Stimulated activated CD4-positive, alpha-beta T cell treated with anti-CD3 and anti-CD28 coated beads, Interleukin-12 subunit alpha, Interleukin-12 subunit beta, amount 100 ng/mL, for 4 hours (primary cell): ENCODE measurements at places on chromosomes 6 and 20.

DNA sequence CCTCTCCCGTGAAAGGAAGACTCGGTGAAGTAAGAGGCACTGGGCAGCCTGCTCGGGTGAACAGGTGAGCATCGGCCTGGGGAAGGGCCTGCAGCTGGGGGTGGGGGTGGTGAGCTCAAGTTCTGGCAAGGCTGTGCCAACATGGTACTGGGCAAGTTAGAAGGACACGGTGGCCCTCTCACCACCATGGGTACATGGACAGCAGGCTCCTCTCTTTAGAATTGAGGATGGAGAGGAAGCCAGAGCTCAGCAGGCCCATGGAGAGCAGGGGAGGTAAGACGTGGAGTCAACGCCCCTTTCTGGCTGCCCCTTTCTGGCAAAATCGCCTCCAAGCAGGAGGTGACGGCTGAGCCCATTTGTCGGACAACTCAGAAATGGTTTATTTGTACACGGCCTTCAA, 135.6 kb downstream of the ANKRD60 start:
- DNase-seq, result no peak

DNA sequence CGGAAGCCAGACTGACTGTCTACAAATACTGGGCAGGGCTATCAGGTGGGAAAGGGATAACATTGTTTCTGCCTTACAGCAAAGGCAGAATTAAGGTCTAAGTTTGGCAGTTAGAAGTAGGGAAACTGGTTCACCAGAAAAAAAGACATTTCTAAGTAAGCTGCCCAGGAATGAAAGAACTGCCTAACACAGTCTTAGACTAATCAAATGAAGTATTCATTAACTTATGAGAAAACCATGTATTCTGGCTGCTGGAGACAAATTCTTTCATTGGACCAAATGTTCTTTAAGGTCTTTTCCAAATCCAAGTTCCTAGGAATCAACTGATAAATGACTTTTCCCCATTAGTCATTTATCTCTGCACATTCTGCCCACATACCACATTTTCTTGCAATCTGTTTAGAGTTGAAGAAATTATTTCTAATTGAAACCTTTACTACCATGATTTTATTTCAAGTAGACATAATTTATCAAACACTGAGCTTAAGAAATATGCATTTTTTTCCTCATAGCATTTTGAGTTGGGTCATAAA, 120.3 kb upstream of the OGFRL1 start:
- no peak for DNase-seq

DNA sequence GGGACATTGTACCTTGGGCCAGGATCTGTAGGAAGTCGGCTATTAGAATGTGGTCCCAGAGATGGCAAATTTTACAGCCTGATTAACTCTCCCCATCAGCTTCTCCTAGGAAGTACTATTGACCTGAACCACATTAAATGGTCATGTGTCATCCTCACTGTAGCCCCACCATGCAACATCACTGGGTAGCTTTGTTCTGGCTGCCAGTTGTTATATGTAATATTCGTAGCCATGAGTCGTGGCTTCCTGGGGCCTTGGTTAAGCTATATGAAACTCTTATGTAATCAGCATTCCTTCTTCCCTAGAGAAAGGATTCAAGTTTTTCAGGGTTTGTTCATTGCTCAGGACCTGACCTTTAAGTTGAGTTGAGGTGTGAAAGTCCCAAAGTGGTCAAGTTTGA, 125.7 kb downstream of the ANKS1A start:
- DNase-seq, result no peak

DNA sequence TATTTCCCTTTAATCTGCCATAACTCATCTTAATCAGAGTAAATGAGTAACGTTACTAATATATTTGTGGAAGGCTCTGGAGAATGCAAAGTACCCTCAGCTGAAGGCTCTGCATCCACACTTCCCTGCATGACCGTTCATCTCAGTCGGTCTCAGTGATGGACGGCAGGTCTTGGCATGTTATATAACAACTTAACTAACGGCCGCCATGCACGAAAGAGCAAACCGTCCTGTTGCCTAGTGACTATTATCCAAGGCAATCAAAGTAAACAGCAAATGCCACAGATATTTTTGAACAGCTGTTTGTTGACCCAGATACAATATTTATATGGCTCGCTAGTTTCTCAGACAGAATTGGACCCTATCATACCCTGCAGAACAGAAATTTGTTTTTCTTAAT, 194.9 kb upstream of the SMLR1 start:
- no peak for DNase-seq

GRCh38 chr6:34272013-34272926, 23.5 kb upstream of the SMIM29 start:
- no peak for DNase-seq

- no peak for DNase-seq
Observed at GRCh38 chr6:151242420-151242861, 2.7 kb downstream of the AKAP12 start.
